Stimulated activated CD4-positive, alpha-beta T cell treated with anti-CD3 and anti-CD28 coated beads, Interleukin-4, amount 100 ng/mL, for 1 hour (primary cell): ENCODE measurements at places on chromosomes 4 and X.

GRCh38 chr4:89708903-89709421 is 128.0 kb downstream of the SNCA start:
- DNase-seq = no peak

DNA sequence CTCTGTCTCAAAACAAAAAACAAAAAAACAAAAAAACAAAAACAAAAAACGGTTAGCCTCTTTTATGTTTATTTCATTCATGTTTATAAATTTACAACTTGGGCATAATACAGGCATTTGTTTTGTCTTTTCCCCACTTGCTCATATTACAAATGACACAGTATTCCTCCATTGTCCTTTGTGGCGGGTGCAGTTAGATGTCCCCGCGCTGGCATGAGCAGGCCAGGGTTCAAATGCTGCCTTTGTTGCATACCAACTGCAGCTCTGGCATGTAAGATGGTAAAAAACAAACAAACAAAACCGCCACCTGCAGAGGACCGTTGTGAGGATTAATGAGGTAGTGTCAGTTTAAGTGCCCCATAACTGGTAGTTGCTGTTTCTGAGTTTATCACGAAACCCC is 16.1 kb upstream of the HPF1 start:
- DNase-seq = no peak

- DNase-seq = no peak
These were observed 61.4 kb upstream of the LGI2 start for GRCh38 chr4:25092139-25092538.

- DNase-seq = no peak
These were observed 39.8 kb upstream of the MID1 start for GRCh38 chrX:10660171-10660570.

DNA sequence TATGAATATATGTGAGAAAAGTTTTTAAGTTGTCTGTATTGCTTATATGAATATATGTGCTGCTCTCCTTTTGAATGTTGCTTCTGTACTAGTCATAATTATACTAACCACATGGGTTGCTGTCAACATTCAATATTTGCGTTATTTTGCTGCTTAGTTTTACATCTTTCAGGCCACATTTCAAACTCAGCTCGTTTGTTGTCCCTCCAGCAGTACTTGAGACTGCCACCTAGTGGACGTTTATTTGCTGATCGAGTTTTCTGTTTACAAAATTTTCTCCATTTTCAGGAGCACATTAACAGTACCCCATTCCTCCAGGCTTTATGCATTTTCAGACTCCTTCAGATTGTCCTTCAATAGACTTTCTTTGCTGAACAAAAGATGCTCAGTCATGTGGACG is 75.8 kb downstream of the NUDT11 start:
- DNase-seq = no peak

DNA sequence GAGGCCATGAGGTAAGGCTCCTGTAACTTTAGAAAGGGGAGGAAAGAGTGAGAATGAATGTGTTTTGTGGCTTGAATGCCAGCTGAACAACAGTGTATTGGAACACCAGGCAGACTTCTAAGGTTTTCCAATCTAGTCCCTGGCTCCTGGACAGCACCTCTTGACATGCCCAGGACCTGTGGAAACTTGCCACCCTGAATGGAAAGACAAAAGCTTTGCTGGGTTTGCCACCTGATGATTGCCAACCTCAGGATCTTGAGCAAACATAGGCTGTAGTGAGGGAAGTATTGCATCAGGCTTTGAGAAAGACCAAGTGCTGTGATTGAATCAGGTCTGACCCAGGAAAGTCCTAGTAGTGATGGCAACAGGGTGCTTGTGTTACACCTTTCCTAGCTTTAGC is 1393.1 kb upstream of the DIAPH2 start:
- DNase-seq = no peak

DNA sequence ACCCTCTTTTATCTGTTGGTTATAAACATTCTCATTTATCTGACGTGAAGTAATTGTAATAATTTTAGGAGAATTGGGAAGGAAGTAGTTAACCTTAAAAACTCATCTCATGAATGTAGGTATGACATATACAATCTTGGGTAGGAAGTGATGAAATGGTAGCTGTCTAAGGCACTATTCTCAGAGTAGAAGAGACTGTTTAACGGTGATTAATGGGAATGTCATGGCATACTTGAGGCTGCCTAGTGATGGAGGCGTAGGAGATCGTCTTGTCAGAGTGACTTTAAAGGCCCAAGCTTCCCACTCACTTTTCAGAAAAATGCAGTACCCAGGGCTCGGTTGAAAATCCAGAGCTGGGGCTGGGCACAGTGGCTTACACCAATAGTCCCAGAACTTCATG is 19.4 kb upstream of the AGA start:
- no peak for DNase-seq

GRCh38 chrX:38717871-38718270 is 83.4 kb upstream of the MID1IP1 start:
- DNase-seq = no peak

GRCh38 chr4:43682551-43682950 is 766.1 kb downstream of the KCTD8 start:
- DNase-seq = no peak

GRCh38 chr4:147599769-147600168 is 17.4 kb upstream of the TMEM184C start:
- no peak for DNase-seq

- no peak for DNase-seq
These were observed 123.5 kb upstream of the BMPR1B start for GRCh38 chr4:94634271-94634670.

DNA sequence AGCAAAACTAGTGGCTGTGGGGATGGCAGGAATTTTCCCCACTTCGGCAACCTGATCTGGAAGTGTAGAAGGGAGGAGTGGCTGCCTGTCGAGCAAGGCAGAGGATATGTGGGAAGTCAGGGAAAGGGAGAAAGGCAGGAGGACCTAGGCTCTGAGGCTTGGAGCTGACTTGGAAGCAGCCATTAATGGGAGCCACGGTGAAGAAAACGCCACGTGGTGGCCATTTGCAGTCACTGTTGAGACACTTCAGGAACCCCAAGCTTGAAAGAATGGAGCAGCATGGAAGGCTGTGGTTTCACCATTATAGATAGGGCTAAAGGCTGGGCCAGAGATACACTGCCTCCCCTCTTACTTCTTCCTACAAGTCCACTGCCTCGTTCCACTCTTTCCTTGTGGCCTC is 41.8 kb upstream of the MAML3 start:
- DNase-seq = no peak

GRCh38 chr4:57628004-57628403 is 517.8 kb upstream of the IGFBP7 start:
- no peak for DNase-seq

DNA sequence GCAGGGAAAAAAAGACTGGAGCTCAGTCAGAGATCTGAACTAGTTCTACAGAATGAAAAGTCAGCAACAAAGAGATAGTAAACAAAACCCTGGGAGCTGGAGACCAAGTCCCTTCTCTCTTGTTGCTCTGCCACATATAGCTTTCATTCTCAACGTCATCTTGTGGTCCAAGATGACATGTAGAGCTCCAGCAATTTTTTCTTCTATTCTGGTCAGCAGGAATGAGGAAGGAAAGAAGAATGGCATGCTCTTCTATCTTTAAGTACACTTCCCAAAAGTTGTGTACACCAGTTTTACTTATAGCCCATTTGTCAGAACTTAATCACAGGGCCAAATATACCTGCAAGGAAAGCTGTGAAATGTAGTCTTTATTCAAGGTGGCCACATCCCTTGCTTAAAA is 45.6 kb downstream of the RAP2C start:
- DNase-seq = no peak

DNA sequence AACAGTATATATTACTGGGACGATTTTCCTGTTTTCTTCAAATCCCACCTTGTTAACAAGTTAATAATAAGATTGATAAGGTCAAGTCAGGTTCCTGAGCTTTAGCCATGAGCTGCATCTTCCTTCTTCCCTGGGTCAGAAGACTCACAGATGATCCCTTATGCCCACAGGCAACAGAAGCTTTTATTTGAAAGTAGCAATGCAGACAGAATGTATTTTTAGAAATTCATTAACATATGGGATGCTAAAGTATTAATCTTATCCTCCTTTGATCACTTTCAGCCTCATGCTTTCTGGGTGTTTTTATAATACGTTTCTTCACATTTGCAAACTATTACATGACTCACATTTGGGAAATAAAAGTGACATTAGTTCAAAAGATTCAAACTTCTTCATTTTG is 42.0 kb upstream of the MXRA5 start:
- DNase-seq = no peak

DNA sequence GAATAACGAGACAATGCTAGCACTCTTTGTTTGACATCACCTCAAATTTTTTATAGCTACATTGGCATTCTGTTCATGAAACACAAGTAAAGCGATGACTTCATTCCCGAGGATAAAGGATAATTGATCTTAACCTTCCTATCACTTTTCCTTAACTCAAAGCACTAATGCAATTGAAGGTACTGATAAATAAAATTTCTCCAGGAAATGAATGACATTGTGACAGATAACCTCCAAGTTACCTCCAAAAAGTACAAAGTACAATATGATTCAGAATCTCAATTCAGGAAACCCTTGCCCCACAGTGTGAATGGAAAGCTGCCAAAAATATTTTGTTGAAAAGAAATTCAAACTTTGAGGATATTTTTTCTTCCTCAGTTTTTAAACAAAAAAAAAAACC is 1.8 kb downstream of the PRSS12 start:
- no peak for DNase-seq

GRCh38 chr4:170729897-170730296 is 640.1 kb upstream of the AADAT start:
- DNase-seq = no peak

- DNase-seq = no peak
These were observed 62.1 kb downstream of the GEMIN8 start for GRCh38 chrX:13967636-13968035.

GRCh38 chrX:10110984-10111363 is 45.8 kb upstream of the CLCN4 start:
- DNase-seq = peak; percentile 70

GRCh38 chr4:8919651-8920288 is 48.1 kb upstream of the HMX1 start:
- no peak for DNase-seq

- no peak for DNase-seq
These were observed 6.3 kb upstream of the OTUD4 start for GRCh38 chr4:145186729-145187128.

DNA sequence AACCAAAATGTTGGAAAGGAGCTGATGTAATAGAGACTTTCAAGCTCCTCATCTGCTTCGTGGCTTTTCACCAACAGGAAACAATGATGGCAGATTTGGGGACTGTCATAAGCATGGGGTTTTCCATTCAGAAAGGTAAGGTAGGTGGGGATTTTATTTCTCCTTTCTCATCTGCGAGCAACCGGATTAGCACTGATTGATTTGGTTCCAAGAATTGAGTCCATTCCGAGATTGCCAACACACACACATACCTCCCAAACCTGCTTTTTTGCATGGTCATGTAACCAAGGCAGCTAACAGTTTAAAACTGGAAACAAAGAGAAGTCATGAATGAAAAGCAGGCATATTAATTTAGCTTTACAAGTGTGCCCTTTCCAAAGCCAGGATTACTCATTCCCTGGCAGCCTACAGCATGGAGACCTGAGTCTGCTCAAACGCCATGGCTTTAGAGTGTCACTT is 63.0 kb upstream of the LNX1 start:
- no peak for DNase-seq

DNA sequence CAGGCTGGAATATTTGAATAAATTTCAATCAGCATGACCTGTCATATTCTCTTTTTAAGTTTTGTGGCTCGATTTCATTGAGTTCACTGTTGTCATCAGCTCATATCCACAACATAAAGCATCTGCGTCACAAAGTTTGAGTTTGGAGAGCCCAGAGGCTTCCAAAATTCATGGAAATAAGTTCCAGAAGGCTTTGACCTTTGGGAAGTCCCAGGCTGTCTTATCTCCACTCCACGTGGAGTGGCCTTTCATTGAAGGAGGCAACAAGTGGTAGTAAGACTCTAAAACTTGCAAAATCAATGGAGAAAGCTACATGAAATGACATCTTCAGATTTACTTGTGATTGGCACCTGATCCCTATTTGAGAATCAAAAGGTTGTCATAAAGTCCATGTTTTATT is 54.1 kb upstream of the UNC5C start:
- no peak for DNase-seq

- DNase-seq = no peak
These were observed 815 bp downstream of the FAM53A start for GRCh38 chr4:1683261-1683735.

GRCh38 chrX:68865300-68865699 is 36.5 kb downstream of the EFNB1 start:
- no peak for DNase-seq

- no peak for DNase-seq
These were observed 276.4 kb downstream of the IL15 start for GRCh38 chr4:141912831-141913230.

DNA sequence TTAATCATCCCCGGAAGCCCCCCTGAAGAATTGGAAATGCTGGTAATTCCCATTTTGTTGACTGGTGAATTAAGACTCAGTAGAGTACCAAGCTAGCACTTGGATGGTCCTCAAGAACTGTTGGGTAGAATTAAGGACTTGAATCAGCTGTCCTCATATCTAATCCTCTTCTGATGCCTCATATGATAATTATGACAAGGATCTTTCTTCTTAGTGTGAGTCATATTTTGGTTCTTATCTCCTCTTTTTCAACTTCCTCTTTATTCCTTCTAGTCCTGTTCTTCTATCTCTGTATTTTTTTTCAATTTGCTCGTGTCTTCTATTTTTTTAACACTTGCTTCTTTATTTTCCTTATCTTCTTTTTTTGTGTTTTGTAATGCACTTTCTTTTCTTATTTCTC is 206.3 kb upstream of the ANXA3 start:
- no peak for DNase-seq

DNA sequence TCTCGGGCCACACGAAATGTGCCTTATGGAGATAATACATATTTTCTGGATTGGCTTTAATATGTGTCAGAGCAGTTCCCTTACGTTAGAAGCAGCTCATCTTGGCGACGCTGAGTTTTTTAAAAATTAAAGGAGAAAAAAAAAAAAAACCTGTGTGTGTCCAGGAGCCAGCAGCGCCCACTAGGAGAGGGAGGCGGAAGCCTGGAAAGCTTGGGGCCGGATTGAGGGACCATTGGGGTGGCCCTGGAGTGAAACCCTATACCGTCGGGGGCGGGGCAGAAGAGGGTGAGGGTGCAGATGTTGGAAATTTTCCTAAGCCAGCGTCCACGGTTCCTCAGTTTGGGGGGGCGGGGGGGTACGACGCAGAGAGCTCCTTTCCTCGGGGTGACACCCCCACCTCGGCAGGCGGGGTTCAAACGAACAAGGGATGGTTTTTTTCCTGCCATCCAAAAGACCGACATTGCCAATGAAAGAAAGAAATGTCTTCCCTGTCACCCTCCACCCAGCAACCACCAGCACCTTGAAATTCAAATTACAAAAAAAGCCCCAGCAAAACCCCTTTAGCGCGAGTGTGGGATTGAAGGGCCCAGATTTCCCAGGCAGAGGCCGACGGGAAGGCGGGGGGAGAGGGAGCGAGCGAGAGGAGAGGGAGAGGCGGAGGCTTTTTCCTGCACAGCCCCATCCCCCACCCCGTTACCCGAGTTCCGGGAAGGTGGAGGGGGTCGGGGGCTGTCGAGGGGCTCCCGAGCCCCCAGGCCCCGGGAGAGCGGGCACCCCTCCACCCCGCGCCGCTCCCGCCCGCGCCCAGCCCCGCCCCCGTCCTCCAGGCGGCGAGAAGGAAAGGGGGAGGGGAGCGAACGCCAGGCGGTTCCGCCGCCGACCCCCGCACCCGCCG is 859 bp downstream of the SMARCA1 start:
- peak; percentile 5 for DNase-seq
